ENCODE measurements at places on chromosomes 6 and 20. TPM values are rescaled to one million over a fixed set of nuclear protein-coding genes. Genes with fewer than 3 reads are reported as not detected.

The SLC25A27 gene
- total RNA-seq = 19.7 TPM

GRCh38 chr20:23242104-23242503 lies 108.5 kb upstream of the NXT1 start:
- H3K4me3 ChIP-seq = no peak overlapping the region
- H3K27ac ChIP-seq = no peak overlapping the region
- H3K4me1 ChIP-seq = peaks cover 2% of the 10 kb centered on the region
- no peak for DNase-seq
- no peaks in the 10 kb centered on the region for H3K36me3 ChIP-seq

- peaks cover 7% of the 10 kb centered on the region for H3K36me3 ChIP-seq
- H3K4me1 ChIP-seq = no peaks in the 10 kb centered on the region
- H3K27me3 ChIP-seq = no peaks in the 10 kb centered on the region
- DNase-seq = no peak
- H3K27ac ChIP-seq = no peak overlapping the region
Measured at GRCh38 chr20:41111578-41111951, 25.8 kb upstream of the PLCG1 start.

DNA sequence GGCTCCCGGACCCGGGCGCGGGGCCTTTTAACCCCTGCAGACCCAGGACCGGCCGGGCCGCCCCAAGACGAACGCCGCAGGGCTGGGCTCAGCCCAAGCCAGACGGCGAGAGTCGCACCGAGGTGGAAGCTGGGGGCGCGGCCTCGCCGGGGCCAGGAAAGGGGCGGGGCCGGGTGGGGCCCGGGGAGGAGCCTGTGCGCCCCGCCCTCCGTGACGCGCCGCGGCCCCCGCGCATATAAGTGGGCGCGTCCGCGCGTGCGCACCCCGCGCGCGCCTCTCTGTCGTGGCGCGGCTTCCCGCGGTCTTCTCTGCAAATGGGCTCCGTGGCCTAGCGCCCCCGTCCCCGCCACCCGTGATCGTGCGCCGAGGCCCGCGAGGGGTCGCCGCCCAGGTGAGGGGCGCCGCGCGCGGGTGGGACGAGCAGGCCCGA lies at the start of gene PPDPF:
Gene PPDPF (plus strand): TSS at position 262 of the 430 bp plus-strand sequence. CDS start 544 bp downstream, outside the sequence.
- no peaks in the 10 kb centered on the region for H3K36me3 ChIP-seq
- peak; percentile 94 for DNase-seq
- no peaks in the 10 kb centered on the region for H3K4me1 ChIP-seq
- peak within 1 kb of the TSS; percentile 80 for H3K4me3 ChIP-seq

DNA sequence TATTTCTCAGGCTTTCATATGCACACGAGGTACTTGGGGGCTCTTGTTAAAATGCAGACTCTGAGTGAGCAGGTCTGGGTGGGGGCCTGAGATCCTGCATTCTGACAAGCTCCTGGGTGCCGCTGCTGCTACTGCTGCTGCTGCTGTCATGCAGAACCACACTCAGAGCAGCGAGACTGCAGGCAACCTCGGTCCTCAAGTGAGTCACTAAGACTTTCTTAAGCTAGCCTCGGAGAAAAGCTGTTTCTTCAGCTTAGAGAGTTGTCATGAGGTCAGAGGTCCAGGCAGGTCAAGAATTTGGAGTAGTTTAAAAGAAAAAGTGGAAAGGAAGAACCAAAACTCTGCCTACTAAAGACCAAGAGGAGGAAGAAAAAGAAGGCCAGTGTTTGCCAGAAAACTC lies 92.9 kb downstream of the SPTLC3 start:
- no peak overlapping the region for H3K27ac ChIP-seq
- H3K4me1 ChIP-seq = no peaks in the 10 kb centered on the region
- no peak for DNase-seq
- H3K36me3 ChIP-seq = peaks cover 2% of the 10 kb centered on the region
- no peak overlapping the region for H3K4me3 ChIP-seq

DNA sequence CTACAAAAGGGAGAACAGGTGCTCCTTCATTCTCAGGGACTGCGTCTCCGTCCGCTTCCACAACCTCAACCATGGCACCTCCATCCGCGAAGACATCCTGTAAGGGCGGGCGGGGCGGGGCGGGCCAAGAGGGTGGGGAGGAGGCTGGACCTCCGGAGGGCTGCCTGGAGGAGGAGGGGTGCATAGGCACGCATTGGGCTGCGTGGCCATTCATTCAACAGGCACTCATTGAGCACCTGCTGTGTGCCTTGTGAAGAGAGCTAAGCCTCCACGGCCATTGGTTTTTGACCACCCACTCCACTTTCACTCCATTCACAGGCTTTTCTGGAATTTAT lies 435 bp downstream of the ZSWIM3 start:
- H3K27me3 ChIP-seq = no peaks in the 10 kb centered on the region
- no peaks in the 10 kb centered on the region for H3K36me3 ChIP-seq
- H3K4me1 ChIP-seq = no peaks in the 10 kb centered on the region
- H3K4me3 ChIP-seq = peak overlapping the region; percentile 55
- DNase-seq = no peak
- peak overlapping the region; percentile 39 for H3K27ac ChIP-seq

GRCh38 chr6:51531623-51532022 lies 555.8 kb downstream of the PKHD1 start:
- H3K36me3 ChIP-seq = no peaks in the 10 kb centered on the region
- no peak overlapping the region for H3K27ac ChIP-seq
- DNase-seq = no peak
- H3K4me1 ChIP-seq = no peaks in the 10 kb centered on the region
- no peak overlapping the region for H3K4me3 ChIP-seq

Data from aorta (tissue), 5 donors.